CD4-positive, alpha-beta T cell (primary cell): ENCODE measurements at places on chromosomes 13 and 19.

- DNase-seq, result no peak
These were observed 106.5 kb downstream of the LHFPL6 start for GRCh38 chr13:39496506-39496905.

DNA sequence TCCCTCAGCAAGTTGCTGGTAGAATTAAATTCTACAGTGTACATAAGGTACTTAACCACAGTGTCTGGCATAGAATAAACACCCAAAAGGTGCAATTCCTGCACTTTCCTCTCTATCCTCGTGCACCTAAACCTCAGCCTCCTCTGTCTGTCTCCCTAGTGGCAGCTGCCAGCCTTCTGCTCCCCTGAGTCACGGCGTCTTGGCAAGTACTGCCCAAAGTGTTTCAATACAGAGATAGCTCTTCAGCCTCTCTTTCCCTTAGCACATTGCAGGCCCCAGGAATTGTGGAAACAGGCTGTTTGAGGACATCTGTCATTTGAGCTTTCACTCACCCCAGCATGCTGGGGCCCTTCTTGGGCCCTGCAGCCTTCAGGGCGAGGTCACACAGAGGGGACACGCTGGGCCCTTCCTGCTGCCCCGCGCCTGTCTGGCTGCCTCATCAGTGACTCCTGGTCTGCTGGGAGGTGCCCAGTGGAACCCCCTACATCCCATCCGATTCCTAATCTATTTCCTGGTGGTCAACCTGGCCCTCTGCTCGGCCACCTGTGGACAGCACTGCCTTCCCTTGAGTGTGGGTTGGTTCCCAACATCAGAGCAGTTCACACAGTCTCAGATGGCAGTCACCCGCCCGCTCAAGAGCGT, 19.3 kb downstream of the COL4A2 start:
- DNase-seq, result no peak

DNA sequence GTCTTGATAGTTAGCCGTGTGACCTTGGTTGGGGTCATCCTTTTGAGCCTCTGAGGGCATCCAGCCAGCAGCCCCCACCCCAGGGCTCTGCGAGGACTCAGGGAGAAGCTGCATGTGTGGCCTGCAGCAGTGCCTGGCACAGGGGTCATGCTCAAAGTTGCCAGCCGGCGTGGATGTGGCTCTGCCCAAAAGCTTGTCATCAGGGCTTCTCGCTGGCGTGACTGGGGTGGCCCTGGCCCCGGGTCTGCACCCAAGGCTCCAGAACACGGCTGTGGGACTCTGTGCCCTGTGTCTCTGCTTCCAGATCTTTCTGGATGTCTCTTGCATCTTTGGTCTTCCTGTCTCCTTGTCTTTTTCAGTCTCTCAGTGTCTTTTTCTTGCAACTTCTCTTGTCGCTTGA, 90.9 kb downstream of the RYR1 start:
- no peak for DNase-seq

DNA sequence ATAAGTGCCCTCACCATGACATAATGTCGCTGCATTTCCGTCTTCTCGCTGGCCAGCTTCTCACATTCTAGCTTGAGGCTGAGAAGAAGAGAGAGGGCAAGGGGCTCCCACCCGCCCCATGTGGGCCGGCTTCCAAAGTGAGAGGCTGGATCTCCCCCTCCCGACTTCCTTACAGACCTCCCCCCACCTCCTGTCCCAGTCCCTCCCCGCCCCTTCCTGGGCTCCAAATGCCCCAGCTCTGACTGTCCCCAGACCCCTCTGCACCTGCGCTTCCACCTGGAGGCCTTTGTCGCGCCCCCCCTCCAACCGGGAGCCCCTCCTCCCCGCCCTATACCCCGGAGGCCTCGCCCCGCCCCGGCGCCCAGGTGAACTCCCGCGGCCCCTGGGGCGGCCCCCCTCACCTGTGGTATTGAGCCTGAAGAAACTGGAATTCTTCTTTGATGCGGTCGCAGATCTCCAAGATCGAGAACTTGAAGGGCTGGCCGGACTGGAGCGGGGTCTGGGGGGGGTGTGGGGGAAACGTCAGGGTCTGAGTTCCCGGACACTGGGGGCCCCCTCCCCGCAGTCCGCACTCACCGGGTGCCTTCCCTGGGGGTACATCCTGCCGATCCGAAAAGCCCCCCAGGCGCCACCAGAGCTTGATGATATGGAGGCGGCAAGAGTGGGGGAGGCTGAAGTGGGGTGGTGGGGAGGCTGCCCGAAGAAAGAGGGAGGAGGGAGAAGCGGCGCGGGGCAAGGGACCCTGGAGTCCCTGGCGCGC, 595 bp downstream of the TLE2 start:
- no peak for DNase-seq

DNA sequence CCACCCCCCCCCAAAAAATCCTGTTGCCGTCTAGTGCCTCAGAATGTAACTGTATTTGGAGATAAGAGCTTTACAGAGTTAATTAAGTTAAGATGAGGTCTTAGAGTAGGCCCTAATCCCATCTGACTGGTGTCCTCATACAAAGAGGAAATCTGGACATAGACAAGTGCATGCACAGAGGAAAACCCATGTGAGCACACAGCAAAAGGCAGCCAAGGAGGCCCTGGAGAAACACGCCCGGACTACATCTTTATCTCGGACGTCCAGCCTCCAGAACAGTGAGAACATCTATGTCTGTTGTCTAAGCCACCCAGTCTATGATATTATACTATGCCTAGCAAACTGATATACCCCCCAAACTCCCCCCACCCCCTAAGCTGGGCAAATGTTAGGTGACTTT, 193.8 kb downstream of the KATNAL1 start:
- DNase-seq, result no peak

GRCh38 chr13:26300140-26300539, 46.2 kb downstream of the CDK8 start:
- DNase-seq, result no peak

DNA sequence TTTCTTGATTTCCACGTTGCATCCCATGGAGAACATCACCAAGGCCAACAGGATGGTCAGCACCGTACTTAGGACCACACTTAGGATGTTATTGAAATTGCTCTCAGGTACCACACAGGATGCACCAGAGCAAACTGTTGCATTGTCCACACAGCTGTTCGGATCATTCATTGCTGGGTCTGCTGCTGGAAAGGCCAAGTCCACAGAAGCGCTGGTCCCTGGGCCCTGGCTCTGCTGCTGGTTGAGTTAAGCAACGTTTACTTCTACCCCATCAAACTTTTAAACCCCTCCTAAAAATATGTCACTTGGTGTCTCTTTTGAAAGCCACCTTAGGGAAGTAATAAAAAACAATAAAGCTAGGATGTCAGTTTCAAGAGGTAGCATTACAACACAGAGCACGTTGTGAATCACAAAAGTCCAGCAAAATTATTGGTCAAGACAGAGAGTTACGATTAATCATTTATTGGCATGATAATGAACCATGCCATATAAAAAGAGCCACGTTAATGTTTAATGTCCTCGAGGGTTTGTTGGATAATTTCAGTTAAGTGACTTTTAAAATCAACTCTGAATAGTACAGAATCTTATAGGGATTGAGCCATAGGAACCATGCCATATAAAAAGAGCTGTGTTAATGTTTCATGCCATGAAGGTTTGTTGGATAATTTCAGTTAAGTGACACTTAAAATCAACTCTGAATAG, at the start of gene SLC10A2:
Gene SLC10A2, minus strand, starts transcription at position 339 of the 702 bp plus-strand sequence. Its CDS starts 168 bp downstream, at position 171.
- no peak for DNase-seq

- DNase-seq, result no peak
These were observed 36.1 kb upstream of the DCUN1D2 start for GRCh38 chr13:113526466-113527220.

- DNase-seq, result no peak
These were observed 6.6 kb downstream of the PEPD start for GRCh38 chr19:33514885-33515551.

GRCh38 chr13:45702869-45703391, 810 bp downstream of the CBY2 start:
- DNase-seq, result no peak

DNA sequence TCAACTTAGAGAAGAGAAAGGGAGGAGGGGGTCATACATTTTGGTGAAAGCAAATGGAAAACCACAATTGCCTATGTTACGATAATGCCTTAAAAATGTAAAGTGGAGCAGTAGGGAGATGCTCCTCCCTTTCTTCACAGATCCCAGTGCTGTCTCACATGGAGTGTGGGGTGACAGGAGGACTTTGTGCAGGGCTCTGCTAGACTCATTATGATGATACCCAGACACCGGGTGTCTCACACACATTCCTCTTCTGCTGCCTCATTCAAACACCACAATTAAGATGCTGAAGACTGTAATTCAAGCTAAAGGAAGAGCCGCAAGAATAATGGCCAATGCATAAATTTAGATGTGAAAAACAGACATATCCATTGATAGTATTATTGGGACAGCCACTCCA, 150.6 kb downstream of the LHFPL6 start:
- DNase-seq, result no peak

DNA sequence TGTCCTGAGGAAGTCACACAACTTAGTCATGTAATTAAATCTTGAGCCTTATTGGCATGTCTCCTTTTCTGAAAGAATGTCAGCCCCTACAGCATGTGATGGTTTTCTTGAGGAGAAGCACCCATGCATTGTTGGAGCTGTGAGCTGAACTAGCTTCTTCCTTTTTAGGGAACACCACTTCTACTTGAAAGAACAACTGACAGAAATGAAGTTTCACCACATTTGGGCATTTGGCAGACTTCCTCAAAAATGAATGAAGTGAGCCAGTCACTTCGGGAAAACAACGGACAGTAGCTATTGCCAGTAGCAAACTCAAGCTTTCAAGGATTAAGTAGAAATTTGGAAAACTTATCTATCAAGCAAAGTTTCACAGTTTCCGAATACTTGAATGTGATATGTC, 1351.3 kb downstream of the EFNB2 start:
- DNase-seq, result no peak
